Fibroblast of skin of back (primary cell): ENCODE measurements at places on chromosomes 5 and 9.

- peak; percentile 99 for DNase-seq
Measured at GRCh38 chr9:121286973-121287741, 19.2 kb downstream of the GSN start.

DNA sequence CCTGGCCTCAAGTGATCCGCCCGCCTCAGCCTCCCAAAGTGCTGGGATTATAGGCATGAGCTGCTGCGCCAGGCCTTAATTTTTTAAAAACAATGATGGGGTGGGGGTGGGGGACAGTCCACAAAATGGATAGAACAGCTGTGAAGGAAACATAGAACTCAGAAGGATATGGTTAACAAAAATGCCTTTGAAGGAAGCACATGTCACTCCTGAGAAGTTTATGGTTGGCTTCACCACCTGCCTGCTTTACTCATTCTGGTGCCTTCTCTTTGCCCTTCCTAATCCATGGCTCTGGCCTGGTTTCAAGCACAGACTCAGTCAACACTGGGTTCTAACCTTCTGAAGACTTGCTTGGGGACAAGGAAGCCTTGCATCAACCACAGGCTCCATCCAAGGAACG, 10.3 kb downstream of the BAG1 start:
- no peak for DNase-seq

- DNase-seq: peak; percentile 100
Measured at GRCh38 chr5:160165137-160166068, 46.2 kb upstream of the PWWP2A start.

DNA sequence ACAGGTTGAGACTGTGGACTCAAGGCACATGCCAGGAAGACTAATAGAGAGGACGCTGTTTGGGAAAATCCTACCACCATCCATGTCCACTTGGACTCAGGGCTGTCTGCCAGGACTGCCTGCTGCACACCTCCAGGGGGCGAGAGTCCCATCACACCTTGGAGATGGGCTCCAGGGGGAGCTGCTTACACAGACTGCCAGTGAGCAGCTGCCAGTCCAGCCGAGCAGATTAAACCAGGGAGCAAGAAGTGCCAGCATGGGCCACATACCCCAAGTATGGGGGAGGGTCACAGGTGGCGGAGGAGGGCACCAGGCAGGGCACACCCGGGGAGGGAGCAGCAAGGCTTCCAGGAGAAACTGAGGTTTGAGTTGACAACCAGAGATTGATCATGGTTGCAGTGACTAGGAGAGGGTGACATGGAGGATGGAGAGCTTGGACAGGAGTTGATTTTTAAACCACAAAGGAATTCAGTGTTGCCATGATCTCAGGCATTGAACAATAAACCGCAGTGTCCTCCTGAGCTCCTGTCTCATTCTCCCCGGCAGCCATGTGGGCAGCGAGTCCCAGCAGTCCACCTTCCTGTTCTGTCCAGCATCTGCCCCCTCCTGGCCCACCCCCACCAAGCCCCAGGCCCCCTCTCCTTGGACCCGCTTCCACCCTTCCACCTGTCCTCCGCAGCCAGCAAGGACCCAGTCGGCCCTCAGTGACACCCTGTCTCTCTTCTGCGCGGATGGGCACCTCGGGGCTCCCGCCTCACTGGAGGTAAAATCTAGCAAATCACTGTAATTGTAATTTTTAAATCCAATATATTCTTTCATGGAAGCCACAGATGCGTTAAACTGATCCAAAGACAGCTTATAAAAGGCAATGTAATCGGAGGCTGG, 3.1 kb upstream of the VAV2 start:
- DNase-seq: no peak

DNA sequence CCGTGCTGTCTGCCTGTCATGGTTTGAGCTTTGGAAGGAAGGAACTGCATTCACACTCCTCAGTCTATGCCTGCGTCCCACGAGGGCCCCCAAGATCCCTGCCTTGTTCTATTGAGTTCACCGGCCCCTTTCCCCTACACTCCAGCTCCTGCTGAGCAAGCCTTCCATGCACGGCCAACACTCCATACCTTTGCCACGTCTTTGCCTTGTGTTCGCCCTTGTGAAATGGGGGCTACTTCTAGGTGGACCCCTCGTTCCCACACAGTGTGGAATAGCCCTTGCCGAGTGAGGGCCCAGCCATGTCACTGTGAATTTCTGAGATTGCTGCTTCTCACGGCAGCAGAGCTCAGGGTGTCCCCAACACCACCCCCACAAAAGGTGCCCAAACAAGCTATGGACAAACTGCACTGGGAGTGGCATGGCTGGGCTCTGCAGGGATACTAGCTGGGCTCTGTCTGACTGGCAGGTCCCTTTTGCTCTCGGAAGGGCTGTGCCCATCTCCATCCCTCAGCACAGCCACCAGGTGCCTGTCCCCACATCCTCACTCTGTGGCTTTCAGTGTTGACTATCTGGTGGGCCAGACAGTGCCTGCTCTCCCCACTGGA, 67.9 kb upstream of the ADAMTS2 start:
- no peak for DNase-seq

- DNase-seq: peak; percentile 79
Measured at GRCh38 chr5:103505581-103506305, 56.8 kb downstream of the NUDT12 start.

GRCh38 chr9:134275375-134275774, 50.9 kb upstream of the RXRA start:
- no peak for DNase-seq

DNA sequence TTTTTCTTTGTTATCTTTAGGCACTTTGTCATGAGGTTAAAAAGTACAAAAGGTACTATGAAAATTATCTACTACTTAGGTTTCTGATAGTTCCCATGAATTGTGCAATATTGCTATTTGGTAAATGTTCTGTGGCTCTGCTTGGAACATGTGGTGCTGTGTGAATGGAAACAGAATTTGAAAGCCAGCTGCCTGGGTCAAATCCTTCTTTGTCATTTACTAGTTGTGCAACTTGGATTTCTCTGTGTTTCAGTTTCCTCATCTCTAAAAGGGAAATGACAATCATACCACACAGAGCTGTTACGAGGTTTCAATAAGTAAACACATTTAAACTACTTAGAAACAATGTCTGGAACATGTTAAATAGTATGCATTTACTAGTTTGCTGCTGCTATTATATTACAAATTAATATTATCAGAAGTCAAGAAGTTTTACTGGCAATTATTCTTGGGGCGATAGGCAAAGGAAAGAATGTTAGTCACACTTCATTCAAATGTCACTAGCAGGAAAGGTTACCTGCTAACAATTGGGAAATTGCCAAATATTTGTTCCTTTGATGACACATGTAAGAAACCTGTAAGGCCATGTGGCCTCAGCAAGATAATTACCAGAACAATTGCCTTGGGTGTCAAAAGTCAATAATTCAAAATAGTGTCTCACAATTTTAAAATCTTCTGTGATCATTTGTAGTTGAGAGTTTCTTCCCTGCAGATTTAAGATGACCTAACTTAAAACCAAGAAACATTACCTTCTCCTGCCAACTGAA, 184.8 kb downstream of the KIAA0825 start:
- DNase-seq: peak; percentile 2

DNA sequence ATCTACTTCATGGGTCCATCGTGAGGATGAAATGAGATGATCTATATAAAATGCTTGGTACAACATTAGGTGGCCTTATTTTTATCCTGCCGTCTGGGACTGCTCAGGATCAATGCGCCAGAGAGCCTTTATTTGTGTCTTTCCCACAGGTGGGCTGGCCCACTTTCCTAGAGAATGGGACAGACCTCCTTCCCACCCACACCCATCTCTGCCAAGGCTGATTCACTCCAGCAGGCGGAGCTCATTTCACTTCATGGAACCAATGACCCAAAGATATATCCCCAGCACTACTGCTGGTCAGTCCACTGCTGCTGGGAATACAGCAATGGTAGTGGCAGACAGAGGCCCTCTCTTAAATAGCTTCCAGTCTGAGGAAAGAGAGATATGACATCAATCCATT, 35.7 kb downstream of the TGFBI start:
- DNase-seq: no peak

- no peak for DNase-seq
Measured at GRCh38 chr5:74885170-74885569, 19.0 kb upstream of the FAM169A start.

DNA sequence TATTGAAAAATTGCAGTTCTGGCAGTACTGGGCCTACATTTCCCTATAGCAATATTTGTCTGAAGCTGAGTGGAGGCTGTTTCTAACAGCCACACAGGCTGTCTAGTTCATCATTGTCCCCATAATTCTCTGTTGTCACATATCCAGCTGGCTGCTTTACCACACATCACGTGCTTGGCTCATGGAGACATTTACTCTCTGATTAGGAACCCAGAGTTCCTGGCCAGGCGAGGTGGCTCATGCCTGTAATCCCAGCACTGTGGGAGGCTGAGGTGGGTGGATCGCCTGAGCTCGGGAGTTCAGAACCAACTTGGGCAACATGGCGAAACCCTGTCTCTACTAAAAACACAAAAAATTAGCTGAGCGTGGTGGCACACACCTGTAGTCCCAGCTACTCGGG, 81.4 kb downstream of the PGM5 start:
- DNase-seq: no peak

- DNase-seq: no peak
Measured at GRCh38 chr5:181024245-181025064, 15.6 kb upstream of the BTNL9 start.

DNA sequence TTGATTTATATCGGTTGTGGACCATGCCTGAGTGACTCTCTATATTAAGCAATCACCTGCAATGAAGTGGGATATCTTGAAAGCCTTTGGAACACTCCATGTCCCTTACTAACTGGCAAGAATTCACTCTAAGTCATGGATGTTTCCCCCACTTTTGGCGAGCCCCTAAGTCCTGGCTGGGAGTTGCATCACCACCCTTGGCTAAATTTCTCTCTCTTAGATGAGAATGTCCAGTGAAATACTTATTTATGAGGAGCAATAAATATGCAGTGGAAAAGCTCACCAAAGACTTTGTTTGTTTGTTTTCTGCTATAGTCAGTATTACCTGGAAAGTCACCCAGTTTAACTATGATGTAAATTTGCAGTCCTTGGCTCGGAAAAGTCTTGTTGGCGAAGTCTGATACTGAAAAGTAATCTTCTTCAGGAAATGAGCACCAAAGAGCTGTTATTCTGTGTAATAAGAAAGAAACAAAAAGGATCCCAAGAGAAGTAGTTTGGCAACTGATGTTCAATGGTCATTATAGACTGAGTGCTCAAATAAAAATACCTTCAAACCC, 333.8 kb downstream of the DMRT2 start:
- DNase-seq: no peak

DNA sequence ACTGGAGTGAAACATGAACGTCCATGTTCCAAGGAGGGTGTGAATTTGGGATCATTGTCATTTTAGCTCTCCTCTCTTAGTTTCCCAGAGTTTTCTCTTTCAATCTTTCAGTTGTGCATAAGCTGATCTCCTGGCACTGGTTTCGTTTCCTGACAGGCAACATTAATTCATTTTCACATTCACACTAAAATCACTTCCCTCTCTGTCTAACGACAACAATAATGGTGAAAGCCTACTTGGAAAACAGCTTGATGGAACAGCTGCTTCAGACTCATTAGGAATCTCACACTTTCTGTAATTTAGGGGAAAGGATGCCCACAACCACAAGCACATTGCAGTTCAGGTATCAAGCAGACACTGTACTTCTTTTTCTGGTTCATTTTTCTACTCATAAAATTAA, 188.6 kb downstream of the TRIM36 start:
- no peak for DNase-seq

- peak; percentile 42 for DNase-seq
Measured at GRCh38 chr5:148875205-148875875, 48.9 kb downstream of the ADRB2 start.

DNA sequence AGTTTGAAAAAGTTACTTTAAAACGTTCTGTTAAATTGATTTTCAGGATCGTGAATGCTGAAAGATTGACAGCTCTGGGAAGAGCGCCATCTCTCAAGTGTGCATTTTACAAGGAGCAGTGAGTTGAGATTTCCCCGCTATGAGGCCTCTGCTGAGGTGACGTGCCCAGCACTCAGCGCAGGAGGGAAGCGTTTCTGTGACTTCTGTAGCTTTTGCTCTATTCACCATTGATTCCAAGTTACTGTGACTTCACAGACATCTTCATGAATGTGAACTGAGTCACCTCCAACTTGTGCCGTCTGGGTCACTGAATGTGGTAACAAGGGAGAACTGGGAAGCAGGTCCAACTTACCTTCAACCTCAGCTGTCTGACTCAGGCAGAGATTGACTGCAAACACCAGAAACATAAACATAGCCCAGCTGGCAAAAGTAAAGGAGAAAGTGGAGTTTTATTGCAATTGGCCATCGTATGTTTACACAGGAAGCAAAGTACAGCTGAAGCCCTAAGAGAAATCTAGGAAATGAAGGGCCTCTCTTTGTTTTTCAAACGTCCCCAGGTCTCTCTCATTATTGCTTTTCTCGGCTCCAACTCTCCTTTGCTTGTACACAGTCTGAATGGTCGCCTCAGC, 428.8 kb upstream of the CLINT1 start:
- peak; percentile 58 for DNase-seq

DNA sequence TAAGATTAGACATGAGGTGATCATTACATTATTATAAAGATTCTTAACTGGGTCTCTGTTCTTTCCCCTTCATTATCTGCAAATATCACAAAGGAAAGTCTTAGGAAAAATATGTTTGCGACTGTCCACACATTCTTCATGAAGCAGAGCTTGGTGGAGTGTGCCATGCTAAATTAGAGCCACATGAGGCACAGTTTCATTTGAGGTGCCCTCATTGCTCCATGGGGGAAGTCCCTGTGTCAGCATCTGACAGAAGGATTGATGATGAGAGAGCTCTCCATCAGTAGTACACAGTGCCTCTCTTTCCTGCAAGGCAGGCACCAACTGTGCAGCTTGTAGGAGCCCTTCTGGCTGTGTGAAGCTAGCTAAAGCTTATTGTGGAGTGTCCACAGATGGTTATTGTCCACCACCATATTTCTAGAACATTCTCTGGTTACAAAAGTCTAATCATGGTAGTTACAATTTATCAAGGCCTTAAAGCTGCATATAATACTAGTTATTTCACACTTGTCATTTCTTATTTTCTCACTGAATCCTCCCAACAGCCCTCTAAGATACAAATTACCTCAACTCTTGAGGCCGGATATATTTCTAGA, 63.9 kb downstream of the C9orf152 start:
- DNase-seq: no peak

- DNase-seq: no peak
Measured at GRCh38 chr5:78781611-78782286, 133.2 kb upstream of the LHFPL2 start.

GRCh38 chr5:124725040-124725434, 21.4 kb downstream of the ZNF608 start:
- no peak for DNase-seq

GRCh38 chr5:9197881-9198260, 348.0 kb downstream of the SEMA5A start:
- DNase-seq: peak; percentile 58

GRCh38 chr9:81604306-81605169, 84.8 kb downstream of the TLE1 start:
- no peak for DNase-seq

- DNase-seq: peak; percentile 7
Measured at GRCh38 chr5:74685979-74686631, 1.1 kb downstream of the HEXB start.

GRCh38 chr5:1875843-1876659, 6.7 kb downstream of the IRX4 start:
- DNase-seq: no peak
